ENCODE measurements at places on chromosomes 1 and 21.

DNA sequence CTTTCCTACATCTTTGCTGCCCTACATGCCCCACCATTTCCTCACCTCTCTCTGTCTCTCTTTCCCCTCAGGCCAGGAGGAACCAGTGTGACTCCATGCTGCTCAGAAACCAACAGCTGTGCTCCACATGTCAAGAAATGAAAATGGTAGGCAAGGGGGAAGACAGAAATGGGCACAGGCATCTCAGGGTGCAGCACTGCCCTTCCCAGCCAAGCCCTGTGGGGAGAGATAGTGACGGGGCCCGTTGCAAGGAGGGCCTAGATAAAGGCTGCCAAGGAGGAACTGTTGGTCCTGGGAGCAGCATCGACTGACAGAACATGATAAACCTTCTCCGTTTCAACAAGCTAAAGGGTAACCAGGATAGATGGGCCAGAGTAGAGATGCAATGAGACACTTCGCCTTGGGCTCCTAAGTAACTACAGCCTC, 12.5 kb upstream of the PIGC start:
- no peak for DNase-seq

GRCh38 chr1:14347776-14348175, 250.7 kb upstream of the KAZN start:
- no peak for DNase-seq

GRCh38 chr21:44687671-44688070, 5.7 kb upstream of the KRTAP12-1 start:
- no peak for DNase-seq

GRCh38 chr1:27538793-27539192, 48.8 kb upstream of the WASF2 start:
- no peak for DNase-seq

DNA sequence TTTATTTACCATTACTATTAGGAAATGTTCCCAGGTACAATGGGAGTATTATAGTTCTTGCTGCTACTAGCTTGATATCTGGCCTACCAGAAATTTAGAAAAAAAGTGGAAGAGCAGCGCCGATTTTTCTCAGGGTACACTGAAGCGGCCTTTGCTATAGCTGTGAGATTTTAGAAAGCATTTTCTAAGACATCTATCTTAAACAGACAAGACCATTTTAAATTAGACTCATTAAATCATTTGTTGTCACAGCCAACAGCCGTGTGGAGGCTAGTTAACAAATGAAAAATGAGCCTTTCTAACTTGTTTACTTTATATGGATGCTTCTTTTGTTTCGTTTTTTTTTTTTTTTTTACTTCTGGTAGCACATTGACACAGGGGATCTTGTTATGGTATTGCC, 183.2 kb upstream of the ZRANB2 start:
- no peak for DNase-seq

DNA sequence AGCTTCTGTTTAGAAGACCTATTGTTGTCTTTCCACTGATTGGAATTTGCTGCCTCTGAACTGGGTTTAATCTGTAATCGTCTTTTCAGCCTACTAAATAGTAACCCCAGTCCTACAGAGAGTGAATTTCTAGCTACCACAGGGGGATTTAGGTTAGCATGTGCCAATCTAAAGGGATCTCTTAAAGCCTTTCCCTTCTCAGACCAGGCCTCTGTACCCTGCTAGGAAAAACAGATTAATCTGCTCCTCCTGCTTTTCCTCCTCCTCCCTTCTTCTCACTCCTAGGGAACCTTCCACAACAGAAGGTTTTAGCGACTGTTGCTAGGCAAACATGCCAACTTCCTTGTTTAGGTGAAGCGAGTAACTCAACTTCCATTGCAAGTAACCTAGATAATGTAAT, 1.3 kb upstream of the RC3H1 start:
- DNase-seq = peak; percentile 80

- DNase-seq = no peak
These were observed 220.3 kb upstream of the FGGY start for GRCh38 chr1:59076612-59077011.

GRCh38 chr1:154874465-154874864, 4.4 kb upstream of the KCNN3 start:
- no peak for DNase-seq

GRCh38 chr1:166057650-166058049, 109.2 kb downstream of the FAM78B start:
- DNase-seq = no peak

- DNase-seq = no peak
These were observed 4.8 kb upstream of the ST6GALNAC5 start for GRCh38 chr1:76862447-76862846.

DNA sequence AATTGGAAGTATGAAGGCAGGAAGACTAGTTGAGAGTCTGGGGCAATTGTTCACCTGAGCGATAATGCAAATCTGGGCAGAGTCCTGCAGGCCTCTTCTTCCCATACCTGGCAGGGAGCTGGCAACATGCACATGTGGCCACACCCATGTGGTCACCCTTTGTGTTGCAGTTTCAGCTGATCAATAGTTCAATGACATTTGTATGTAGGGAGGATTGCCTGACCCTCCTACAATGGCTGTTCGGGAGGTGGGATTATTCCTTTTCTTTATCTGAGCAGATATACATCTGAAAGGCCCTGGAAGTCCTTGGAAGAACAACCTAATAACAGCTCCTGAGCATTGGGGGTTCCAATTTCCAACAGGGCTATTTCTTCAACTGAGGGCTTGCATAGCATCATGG, 15.2 kb upstream of the TRIM45 start:
- DNase-seq = no peak

DNA sequence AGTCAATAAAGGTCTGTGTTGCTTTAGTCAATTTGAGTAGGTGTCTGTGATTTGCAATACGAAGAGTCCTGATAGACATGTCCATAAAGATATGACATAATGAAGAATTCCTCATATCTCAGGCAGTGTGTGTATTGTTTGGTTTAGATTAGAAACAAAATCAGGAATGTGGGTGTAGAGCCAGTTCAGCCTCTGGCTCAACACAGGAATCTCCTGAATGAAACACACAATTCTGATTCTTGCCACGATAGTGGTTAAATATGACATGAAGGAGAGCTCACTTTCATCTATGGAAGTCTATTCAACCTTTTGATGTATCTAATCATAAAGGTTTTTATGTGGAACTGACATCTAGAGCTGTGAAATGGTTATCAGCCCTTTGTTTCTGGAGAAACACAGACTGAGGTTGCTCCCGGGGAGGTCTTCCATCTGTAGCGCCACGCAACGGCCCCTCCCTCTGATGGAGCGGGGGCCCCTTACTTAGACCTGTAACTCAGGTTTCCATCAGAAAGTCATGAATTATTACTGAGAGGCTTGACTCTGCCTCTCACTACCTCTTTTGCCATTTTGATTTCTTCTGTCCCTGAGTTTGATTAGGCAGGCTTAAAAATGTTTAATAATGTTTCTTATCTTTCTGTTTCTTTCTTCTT, 19.5 kb downstream of the TSPAN2 start:
- DNase-seq = no peak

DNA sequence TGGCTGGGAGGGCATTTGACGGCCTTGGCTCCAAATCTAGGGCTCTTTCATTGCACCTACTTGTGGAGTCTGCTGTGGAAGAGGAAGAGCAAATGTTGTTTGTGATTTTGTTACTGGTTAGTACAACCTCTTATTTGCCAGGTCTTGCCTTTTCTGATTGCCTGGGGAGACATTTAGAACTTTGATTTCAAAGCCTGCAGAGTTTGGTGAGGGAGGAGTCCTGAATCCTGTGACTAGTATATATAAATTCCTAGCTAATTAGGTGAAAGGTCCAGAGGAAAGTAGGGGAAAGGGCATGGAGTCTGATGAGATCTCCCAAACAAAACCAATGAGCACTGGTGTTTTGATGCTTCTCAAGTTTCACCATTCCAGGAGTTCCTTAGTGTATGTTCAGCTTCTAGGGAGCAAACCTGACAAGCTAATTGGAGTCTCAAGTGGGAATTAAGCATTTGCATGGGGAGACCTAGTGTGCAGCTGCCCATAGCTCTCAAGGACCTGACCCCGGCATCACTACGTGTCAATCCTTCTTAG, 5.1 kb upstream of the HMGCS2 start:
- no peak for DNase-seq

GRCh38 chr1:1290238-1290731, 10.0 kb downstream of the SCNN1D start:
- peak; percentile 12 for DNase-seq

Measured in NCI-H2227 treated with DMSO at 0.1 percent for 48 hours (cell line).